ENCODE measurements at places on chromosomes 1 and 21. TPM values are rescaled to one million over a fixed set of nuclear protein-coding genes. Genes with fewer than 3 reads are reported as not detected.

Gene CCDC24
- 0.99 TPM for total RNA-seq

Gene MROH7
- total RNA-seq, result 0.39 TPM

Gene C1orf115
- 1.00 TPM for total RNA-seq

Gene PIGC
- total RNA-seq, result 32.7 TPM

Gene UBAP2L
- total RNA-seq, result 166 TPM

Gene KRTAP10-1
- not detected for total RNA-seq

Gene SH2D2A
- total RNA-seq, result 246 TPM

Gene LCE2B
- not detected for total RNA-seq

- DNase-seq, result no peak
These were observed 48.3 kb upstream of the C1orf174 start for GRCh38 chr1:3948344-3948743.

DNA sequence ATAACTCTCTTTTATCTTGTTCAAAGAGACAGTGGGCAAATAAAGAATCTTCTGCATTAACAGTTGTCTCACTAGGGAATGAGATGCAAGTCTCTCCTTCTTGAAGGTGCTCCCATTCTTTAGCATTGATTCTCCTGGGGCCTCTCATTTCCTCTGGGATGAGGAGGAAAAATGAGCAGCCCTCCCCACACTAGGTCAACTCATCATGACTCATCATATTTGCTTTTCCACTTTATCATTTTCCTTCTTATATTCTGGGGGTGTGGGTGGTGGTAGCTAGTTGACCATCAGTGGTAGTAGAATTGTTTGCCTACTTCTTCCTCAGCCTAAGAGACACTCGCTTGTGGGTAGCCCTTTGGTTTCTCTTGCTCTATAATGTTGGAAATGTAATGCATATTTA is 182.0 kb upstream of the C1orf87 start:
- no peak for DNase-seq

GRCh38 chr1:184775885-184776284 is 21.2 kb upstream of the EDEM3 start:
- no peak for DNase-seq

GRCh38 chr1:106998431-106999002 is 58.0 kb upstream of the PRMT6 start:
- no peak for DNase-seq

- peak; percentile 85 for DNase-seq
These were observed at the start of gene MAP10 for GRCh38 chr1:232805269-232806185. Gene MAP10, plus strand, starts transcription at chr1:232805416. Its CDS starts 34 bp downstream, at chr1:232805450.

DNA sequence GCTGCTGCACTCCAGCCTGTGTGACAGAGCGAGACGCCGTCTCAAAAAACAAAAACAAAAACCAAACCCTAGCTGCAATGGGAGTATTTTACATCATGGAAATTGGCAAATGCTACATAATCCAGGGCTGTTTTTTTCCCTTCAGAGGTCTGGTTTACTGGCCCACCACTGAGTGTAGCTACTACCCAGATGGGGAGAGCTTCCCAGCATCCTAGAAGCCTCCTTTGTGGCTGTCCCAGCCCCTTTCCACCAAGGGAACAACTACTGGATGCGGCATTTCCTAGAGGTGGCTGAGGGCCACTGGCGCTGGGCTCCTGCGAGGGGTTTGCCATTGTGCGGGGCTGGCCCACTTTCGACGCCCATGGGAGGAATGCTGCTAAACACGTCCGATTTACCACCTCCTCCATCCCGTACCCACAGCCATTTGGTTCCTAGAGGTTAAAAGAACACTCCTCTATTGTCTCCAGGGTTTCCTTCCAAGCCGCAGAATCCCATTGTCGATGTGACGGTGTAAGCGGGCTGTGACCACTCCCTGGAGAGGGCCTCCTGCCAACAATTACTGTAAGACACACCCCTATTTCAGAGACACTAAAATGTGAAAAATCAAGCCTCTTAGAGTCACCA is 55.4 kb downstream of the RUNX3 start:
- DNase-seq, result no peak

DNA sequence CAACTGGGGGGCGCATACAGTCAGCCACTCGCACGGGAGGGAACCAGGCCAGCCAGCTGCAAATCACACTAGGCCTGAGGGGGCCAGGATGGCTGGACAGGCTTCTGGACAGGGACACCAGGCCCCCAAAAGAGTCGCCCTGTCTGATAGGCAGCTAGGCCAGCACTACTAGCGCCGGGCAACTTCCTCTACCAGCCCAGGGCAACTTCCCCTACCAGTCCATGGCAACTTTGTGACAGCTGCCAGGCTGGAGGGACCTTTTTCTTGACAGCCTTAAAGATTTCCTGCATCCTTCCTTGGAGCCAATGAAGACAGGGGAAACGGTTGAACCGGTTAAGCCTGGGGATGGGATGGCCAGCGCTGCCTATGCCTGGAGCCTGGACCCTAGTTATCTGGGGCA is 5.1 kb downstream of the IFFO2 start:
- DNase-seq, result peak; percentile 42
